ENCODE measurements at places on chromosomes 1 and 21. TPM values are rescaled to one million over a fixed set of nuclear protein-coding genes. Genes with fewer than 3 reads are reported as not detected.

GRCh38 chr1:7341145-7341905 lies 429.8 kb upstream of the VAMP3 start:
- DNase-seq, result no peak

Gene SLC5A9
- 0.88 TPM for polyA plus RNA-seq

DNA sequence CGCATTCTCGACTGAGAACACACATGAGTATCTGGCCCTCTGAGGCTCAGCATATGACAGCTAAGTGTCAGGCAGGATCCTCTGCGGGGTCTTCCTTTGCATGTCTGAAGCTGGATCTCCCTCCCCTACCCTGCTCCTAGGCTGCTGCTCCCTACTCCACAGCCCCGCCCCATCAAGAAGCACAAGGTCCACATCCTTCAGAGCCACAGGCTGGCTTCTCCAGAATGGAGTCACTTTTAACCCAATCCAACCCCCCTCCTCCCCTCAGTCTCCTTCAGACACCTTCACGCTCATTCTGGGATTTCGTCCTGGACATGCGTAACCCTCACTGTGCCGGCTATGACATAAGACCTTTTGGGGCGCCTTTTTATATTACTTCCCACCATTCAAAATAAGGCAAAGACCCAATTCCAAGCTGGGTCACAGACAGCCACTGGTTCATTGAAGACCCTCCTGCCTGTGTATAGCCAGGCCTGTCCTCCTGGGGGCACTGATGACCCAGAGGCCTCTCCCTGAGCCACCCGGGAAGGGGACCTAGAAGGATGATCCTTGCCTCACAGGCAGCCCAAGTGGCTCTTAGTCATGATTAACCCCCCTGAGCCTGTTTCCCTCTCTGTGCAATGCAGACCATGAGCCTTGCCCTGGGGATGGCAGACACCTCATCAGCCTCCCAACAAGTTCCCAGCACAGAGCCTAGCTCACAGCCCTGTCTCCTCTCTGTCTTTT lies 4.7 kb downstream of the ADGRB2 start:
- no peak for DNase-seq

Gene MLLT11
- 2.6 TPM for polyA plus RNA-seq

GRCh38 chr21:35697321-35697808 lies 363.0 kb downstream of the SETD4 start:
- no peak for DNase-seq
